ENCODE measurements at places on chromosomes 5 and 9.

- DNase-seq: no peak
These were observed 9.7 kb upstream of the PSMD5 start for GRCh38 chr9:120852240-120853010.

DNA sequence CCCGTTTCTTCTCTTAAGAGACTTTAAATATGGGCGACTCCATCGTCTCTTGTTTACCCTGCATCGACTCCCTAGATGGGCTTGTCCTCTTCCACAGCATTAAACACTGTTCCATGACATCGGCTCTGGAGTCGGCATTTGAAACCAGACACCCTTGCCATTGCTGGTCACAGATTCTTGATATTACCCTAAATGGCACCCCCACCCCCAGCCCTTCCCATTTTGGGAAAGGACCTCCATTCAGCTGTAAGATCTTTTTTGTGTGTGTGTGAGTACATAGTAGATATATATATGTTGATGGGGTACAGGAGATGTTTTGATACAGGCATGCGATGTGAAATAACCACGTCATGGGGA lies 51.1 kb upstream of the SH3PXD2B start:
- no peak for DNase-seq

GRCh38 chr5:57696825-57697570 lies 214.4 kb upstream of the ACTBL2 start:
- DNase-seq: no peak

DNA sequence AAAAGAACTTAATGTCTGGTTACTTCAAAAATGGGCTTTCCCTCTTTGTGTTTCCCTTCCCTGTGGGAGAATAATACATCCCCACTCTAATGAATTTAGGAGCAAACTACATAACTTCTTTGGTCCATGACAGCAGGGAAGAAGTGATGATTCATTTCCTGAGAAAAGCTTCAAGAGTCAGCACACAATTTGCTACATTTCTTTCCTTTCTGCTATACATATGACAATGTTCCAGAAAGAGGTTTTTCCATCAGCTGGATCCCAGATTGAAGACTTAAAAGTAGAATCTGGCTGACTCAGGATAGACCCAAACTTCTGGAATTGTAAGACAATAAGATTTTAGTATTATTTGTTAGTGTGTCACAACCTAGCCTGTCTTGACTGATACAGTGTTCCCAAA lies 126.1 kb downstream of the DRD1 start:
- DNase-seq: no peak

DNA sequence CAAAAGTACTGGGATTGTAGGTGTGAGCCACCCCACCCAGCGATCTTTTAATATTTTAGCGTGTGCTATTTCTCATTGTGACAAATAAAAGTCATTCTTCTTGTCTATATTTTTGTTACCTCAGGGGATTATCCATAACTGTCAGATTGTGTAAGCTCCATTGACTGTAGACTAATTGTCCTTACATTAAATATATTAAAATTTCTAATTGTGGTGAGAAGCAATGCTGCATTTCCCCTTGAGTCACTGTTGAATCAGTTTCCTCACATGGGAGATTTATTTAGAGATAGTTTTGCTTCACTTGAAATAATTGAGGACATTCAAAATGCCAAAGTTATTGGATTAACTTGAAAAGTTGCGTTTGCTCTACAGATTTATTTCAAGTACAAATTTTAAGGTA lies 782.4 kb upstream of the WWC1 start:
- no peak for DNase-seq

- no peak for DNase-seq
These were observed 87.0 kb downstream of the WNK2 start for GRCh38 chr9:93270976-93271375.

DNA sequence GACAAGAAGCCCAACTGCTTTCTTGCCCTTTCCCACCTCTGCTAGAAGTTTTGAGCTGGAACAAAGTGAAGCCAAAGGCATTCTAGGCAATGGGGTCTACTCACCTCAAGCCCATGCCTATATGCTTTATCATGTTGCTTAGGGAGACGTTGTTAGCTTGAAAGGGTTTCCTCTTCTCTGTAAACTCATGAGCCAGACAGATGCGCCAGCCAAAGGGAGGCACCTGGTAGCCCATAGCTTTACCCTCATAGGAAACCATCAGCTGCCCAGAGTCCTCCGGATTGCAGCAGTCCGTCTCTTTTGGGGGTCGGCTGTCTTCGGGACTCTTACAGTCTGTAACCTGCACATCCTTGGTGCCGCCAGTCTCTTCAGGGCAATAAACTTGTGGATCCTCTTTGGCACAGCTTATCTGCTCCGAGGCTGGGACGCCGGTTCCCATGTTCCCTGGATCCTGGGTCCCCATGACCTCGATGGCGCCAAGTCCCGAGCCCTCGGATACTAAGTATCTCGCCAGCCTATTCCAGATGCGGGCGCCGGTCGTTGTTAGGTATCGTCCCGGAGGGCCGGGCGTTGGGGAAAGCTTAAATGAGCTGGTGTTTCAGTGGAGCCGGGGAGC lies 678 bp downstream of the GBA2 start:
- no peak for DNase-seq

DNA sequence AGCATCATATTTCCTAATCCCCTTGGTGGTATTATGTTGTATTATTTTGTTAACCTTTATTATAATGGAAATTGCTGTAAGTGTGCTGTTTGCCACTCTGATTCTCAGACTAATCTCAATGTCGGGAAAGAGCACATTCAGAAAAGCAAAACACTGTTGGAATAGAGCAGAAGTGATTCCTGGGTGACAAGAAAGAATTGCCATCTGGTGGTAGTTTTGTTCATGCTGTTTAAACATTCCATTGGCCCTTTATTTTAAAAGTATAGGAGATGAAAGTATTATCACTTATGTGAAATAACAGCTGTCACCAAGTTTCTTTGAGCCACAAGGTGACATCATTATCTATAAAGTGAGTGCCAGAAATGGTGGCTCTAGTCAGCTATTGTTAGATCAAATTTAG lies 301.3 kb upstream of the SGCD start:
- DNase-seq: no peak

GRCh38 chr9:27771803-27772545 lies 198.7 kb upstream of the C9orf72 start:
- no peak for DNase-seq

DNA sequence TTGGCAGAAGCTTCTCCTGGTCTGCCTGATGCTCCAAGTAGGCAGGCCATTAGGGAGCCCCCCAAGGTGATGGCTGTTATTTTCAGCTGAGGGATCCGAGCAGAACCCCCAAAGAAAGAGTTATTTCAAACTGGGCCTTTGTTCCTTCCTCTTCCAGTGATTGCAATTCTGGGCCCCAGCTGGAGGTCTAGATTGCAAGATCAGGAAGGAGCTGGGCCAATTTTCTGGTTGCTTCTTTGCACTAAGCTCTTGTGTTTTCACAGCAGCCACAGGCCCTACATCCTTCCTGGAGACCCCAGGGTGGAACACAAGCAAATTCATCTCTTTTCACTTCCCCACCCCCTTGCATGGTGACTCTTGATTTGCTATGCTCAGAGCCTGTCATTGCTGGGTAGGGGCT lies 215.0 kb downstream of the SEMA6A start:
- no peak for DNase-seq

DNA sequence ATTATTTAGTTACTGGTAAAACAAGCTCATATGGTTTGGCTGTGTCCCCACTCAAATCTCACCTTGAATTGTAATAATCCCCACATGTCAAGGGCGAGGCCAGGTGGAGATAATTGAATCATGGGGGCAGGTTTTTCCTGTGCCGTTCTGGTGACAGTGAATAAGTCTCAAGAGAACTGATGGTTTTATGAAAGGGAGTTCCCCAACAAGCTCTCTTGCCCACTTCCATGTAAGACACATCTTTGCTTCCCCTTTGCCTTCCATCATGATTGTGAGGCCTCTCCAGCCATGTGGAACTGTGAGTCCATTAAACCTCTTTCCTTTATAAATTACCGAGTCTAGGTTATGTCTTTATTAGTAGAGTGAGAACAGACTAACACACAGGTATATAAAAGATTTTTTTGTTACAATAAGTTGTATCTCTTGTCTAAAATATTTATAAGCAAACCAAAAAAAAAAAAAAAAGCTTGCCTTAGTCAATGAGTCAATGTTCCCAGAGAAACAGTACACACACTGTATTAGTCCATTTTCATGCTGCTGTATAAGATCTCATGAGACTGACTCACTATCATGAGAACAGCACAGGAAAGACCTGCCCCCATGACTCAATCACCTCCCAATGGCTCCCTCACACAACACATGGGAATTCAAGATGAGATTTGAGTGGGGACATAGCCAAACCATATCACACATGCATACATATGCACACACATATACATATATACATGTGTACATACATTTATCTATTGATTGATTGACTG lies 138.3 kb downstream of the BASP1 start:
- no peak for DNase-seq

- no peak for DNase-seq
These were observed 487.0 kb upstream of the TNC start for GRCh38 chr9:115604831-115605483.

- no peak for DNase-seq
These were observed 15.1 kb downstream of the GRAMD2B start for GRCh38 chr5:126438267-126438666.

- no peak for DNase-seq
These were observed 7.0 kb upstream of the SH3GL2 start for GRCh38 chr9:17571825-17572224.

DNA sequence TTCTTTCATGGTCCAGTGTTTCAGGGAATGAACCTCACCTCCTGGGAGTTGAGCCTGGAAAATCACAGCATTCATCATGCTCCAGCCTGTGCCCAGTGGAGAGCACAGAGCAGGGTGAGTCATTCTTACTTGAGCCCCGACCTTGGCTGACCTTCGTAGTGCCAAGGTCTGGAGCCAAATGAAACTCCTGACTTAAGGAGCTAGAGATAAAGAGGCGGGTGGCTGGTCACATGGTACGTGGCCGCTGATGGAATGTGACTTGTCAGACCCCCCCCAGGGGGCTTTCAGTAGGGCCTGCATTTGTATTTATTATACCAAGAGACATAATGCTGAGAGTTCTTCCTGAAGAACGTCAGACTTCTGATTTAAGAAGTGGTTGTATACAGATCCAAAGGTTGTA lies 15.0 kb upstream of the PIP5K1B start:
- no peak for DNase-seq

DNA sequence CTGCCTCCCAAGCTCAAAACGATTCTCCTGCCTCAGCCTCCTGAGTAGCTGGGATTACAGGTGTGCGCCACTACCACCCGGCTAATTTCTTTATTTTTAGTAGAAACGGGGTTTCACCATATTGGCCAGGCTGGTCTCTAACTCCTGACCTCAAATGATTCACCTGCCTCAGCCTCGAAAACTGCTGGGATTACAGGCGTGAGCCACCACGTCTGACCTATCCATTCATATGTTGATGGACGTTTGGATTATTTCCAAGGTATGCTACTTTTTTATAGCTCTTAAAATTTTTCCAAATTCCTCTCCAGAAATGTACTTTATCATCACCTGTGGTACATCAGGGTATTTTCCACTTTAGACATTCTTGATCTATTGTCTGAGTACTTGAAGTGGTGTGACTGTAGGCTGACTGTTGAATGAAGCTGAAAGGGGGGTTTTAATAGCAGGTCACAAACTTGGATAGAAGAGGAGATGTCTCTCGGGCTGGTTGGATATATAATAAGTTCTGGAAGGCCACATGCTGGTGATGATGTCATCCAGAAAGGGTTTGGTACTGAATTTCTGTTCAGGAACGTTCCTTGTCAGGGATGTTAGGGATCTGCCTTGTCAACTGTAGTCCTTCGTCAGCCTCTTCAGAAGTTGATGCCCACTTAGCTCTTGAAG lies 7.4 kb downstream of the CTNNA1 start:
- no peak for DNase-seq

DNA sequence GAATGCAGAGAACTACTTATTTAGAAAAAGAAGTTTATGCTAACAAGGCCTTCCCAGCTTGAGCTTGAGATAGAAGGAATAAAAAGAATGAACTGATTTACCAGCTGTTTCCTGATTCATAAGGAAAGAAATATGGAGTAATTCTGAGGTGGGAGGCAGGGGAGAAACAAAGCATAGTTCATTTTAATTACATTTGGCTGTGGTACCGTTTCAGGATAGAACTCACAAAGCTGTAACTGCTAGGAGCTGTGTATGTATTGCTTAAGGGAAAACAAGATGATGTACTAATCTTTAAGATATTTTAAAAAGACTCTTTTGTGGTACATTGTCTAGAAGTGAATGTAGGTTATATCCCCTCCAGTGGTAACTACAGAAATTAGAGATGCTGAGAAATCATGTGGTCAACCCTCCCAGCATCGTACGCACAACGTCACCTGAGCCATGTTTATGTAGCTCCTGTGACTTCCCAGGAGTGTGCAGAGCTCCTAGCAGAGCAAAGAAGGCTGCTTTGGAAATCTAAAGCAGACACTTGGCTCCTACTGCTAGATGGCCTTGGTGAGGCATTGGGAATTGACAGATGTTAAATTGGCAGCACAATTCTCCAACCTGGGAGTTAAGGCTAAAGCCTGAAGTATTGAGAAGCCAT lies 208.3 kb upstream of the VLDLR start:
- no peak for DNase-seq

GRCh38 chr5:69202497-69202896 lies 13.1 kb downstream of the CENPH start:
- no peak for DNase-seq

- no peak for DNase-seq
These were observed 85.7 kb downstream of the SLC1A1 start for GRCh38 chr9:4575997-4576396.

DNA sequence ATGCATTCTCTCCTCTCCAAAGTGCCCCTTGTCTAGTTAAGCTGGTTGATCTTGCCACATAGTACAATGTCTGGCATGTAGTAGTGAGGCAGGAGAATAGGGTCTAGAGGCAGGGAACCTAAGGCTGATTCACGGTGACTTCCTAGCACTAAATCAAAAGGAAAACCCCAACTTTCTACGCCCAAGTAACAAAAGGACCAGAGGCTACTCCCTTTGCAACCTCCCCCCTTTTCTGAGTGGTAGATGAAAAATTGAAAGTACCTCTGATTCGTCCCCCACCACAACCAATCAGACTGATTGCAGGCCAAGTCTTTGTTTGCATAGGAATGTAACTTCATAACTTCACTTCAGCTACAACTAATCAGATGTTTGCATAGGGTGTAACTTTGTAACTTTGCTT lies 278.8 kb downstream of the PSAT1 start:
- DNase-seq: no peak

Data from SIG-M5 (cell line).